ENCODE measurements at places on chromosomes 1 and 21. TPM values are rescaled to one million over a fixed set of nuclear protein-coding genes. Genes with fewer than 3 reads are reported as not detected.

Gene MNDA
- 20.3 TPM for total RNA-seq

- no peak overlapping the region for H3K4me3 ChIP-seq
- H3K36me3 ChIP-seq: no peaks in the 10 kb centered on the region
- H3K27me3 ChIP-seq: no peaks in the 10 kb centered on the region
- H3K4me1 ChIP-seq: no peaks in the 10 kb centered on the region
- DNase-seq: peak; percentile 88
Measured at GRCh38 chr1:27388337-27389005, 4.0 kb upstream of the GPR3 start.

- H3K27me3 ChIP-seq: no peaks in the 10 kb centered on the region
- no peak overlapping the region for H3K27ac ChIP-seq
- H3K4me3 ChIP-seq: no peak overlapping the region
- no peaks in the 10 kb centered on the region for H3K36me3 ChIP-seq
Measured at GRCh38 chr1:53115403-53116306, 26.8 kb downstream of the SLC1A7 start.

Gene PLA2G2C
- total RNA-seq: 0.81 TPM

Gene CRYAA
- total RNA-seq: not detected

- DNase-seq: no peak
- no peak overlapping the region for H3K4me3 ChIP-seq
- H3K36me3 ChIP-seq: no peaks in the 10 kb centered on the region
- no peaks in the 10 kb centered on the region for H3K4me1 ChIP-seq
Measured at GRCh38 chr1:38052750-38053415, 6.3 kb upstream of the POU3F1 start.

Measured in aorta (tissue), 5 donors.